MV-4-11 (cell line): ENCODE measurements at places on chromosomes 11 and 22.

DNA sequence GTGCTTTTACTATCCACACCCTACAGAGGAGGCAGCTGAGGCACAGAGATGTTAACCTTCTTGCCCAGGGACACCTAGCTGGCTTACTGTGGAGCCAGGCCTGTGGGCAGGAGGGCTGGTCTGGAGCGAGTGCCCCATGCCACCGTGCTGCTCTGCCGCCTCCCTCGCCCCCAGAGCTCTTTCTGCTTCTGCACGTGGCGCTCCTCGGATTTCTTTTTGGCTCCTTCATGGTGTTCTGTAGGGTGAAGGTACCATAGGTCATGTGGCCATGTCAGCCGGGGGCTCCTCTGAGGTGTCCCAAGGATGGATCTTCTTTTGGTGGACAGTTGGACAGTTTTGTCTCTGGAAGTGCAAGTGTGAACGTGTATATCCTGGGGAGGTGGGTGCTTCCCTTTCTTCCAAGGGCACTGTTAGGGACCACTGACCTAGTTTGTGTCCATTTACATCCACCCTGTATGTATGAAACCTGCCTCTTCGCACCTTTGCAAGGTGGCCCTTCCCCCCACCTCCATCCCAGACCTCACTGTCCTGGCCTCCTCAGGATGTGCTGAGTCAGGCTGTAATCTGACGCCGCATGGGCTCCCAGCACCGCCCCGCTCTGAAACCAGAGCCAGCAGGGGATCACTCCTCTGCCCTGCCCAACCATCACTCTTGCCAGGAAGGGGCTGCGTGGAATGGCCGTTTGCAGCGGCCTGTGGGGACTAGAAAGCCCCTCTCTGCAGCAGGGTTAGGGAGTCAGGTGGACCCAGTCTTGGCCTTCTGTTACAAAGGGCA lies 31.7 kb downstream of the POLR3H start:
- no peak for DNase-seq

DNA sequence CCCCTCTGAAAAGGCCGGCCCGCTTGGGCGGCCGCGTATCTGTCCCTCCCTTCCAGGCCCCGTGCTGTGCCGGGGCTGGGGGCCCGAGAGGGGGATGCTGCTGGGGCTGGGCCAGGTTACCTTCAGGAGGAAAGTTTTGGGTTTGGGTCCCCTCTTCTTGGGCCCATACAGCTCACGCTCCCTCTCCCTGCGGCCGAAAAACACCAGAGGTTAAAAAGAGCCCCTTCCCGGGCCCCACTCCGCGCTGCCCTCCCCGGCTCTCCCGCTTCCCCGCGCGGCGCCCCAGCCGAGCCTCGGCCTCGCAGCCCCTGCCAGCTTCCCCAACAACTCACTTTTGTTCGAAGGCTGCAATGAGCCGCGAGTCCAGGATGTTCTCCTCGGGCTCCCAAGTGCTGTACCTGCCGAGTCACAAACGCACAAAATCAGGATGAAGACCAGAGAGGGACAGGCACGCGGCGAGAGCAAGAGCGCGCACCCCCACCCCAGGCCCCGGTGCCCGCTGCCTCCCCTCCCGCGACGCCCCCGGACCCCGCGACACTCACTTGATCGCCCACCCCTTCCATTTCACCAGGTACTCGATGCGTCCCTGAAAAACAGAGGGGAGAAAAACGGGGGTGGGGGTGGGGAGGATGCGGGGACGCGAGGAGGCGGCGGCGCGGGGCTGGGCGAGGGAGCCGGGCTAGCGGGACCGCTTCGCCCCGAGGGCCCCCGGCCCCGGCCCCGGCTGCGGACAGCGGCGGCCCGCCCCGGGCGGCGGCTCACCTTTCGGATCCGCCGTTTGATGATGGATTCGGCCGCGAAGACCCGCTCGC lies 450 bp downstream of the CBX6 start:
- DNase-seq, result no peak

- DNase-seq, result no peak
Observed at GRCh38 chr11:42625757-42626665, 685.8 kb upstream of the API5 start.

DNA sequence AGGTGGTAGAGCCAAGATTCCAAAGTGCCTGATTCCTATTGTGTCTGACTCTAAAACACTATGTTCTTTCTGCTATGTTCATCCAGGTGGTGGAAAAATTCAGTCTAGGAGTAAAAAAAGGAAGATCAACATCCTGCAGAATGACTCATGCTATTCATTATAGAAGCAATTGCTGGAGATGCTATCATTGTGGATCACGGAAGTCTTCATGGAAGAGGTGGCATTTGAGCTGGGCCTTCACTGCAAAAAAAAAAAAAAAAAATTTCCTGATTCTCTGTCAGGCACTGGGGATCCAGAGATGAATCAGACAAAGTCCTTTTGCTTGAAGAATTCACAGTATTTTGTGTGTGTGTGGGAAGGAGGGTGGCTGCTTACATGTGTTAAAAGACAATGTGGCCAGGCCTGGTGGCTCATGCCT lies 1.4 kb upstream of the UVRAG start:
- DNase-seq, result no peak

DNA sequence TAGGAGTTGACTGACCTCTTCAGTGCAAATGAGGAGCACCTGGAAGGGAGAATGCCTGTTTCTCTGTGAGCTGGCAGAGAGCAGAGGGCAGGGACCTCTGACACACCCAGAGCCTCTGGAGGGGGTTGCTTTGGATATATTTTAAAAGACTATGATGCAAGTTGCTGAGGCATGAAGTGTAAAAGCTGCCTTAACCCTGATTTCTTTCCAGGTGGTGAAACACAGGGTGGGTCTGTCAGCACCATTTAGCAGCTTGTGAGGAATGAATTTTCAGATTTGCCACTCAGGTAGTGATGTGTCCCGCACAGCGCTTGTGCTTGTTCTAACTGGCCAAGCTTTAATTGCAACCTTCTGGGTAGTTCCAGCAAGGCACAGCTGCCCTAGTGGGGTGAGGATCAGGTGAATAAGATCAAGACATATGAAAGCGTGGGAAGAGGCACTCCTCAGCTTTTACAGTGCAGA lies 90.2 kb downstream of the SWAP70 start:
- peak; percentile 14 for DNase-seq

- DNase-seq, result peak; percentile 16
Observed at GRCh38 chr11:27921472-27921871, 186.5 kb downstream of the KIF18A start.

DNA sequence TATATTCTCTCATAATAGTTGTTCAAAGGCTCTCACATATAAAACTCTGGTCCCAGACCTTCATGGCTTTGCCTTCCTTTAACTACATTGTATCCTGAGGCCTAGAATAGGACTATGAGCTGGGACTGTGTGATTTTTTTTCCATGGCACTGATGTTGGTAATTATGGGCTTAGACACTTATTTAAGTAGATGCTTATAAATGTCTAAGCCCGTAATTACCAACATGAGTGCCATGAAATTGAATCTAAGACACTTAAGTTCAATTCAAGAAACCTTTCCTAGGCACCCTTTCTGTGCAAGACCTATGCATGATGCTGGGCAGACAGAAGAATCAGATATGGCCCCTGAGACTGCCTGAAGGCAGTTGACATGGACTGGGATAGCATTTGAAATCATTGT lies 63.0 kb downstream of the P4HA3 start:
- no peak for DNase-seq
